ENCODE measurements at places on chromosomes 3 and 15.

- DNase-seq: no peak
Observed at GRCh38 chr3:131535596-131535995, 32.8 kb upstream of the MRPL3 start.

DNA sequence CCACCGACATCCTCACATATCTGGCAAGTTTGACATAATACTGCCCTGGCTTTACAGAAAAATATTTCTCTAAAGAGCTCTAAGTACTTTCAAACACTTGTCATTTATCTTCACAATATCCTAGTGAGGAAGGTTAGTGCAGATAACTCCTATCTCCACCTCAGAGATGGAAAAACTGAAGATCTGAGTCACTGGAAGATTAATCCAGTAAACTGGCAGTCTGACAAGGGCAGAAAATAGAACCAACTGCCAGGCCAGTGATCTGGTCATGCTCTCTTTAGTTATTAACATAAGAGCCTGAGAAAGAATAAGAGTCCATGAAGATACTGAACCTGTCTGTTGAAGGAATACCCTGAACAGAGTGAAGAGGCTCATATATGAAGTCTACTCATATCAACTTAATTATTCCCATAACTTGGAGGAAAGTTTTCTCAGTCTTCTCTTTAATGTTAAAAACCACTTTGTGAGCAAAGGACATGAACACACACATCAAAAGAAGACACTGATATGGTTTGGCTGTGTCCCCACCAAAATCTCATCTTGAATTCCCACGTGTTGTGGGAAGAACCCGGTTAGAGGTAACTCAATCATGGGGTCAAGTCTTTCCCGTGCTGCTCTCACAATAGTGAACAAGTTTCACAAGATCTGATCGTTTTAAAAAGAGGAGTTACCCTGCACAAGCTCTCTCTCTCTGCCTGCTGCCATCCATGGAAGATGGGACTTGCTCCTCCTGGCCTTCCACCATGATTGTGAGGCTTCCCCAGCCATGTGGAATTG, 61.4 kb downstream of the GOLIM4 start:
- DNase-seq: no peak

DNA sequence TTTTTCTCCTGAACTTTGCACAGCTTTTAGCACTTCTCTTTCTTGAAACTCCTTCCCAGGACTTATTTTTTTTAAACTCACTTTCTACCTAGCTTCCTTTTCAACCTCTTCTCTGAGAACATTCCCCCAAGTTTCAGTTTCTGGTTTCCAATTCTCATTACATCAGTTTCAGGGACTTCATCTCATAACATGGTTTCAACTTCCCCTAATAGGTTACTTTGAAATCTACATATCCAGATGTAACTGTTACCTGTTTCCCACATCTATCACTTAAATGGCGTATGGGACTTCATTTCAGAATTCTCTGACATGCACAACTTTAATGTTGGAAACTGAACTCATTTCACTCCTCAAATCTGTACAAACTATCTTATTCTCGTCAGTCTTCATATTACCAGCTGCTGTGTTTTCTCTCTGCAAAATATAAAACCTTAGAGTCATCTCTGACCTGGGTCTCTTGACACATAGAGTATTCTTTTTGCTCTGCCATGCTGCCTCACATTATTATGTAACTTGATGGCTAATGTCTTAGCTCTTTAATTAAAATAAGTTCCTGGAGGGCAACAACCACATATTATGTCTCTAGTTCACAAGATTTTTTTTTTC, 58.4 kb downstream of the NME9 start:
- no peak for DNase-seq

- no peak for DNase-seq
Observed at GRCh38 chr3:178062126-178062525, 474.1 kb upstream of the KCNMB2 start.

GRCh38 chr15:69712991-69713390, 260.4 kb downstream of the RPLP1 start:
- DNase-seq: no peak

GRCh38 chr3:111989061-111989678, 9.6 kb upstream of the TAGLN3 start:
- no peak for DNase-seq

- DNase-seq: no peak
Observed at GRCh38 chr15:33492434-33493052, 181.8 kb downstream of the RYR3 start.

DNA sequence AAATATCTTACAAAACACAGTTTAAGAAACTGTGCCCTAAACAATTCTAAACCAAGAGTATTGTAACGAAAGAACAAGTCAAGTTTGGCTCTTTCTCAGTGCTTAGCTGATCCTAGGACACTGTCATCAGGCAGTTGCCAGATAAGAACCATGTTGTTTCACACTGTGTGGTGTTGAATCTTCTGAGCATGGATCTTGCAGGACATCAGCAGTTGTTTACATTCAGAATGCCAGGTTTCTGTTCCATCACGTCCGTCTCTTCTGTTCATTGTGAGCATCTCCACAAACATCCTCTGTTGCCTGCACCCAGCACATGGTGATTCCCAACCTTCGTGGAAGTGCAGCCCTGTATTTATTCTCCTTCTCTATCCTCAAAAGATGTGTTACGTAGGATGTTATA, 67.9 kb downstream of the DCUN1D1 start:
- no peak for DNase-seq

- no peak for DNase-seq
Observed at GRCh38 chr3:134339331-134339730, 34.9 kb downstream of the AMOTL2 start.

DNA sequence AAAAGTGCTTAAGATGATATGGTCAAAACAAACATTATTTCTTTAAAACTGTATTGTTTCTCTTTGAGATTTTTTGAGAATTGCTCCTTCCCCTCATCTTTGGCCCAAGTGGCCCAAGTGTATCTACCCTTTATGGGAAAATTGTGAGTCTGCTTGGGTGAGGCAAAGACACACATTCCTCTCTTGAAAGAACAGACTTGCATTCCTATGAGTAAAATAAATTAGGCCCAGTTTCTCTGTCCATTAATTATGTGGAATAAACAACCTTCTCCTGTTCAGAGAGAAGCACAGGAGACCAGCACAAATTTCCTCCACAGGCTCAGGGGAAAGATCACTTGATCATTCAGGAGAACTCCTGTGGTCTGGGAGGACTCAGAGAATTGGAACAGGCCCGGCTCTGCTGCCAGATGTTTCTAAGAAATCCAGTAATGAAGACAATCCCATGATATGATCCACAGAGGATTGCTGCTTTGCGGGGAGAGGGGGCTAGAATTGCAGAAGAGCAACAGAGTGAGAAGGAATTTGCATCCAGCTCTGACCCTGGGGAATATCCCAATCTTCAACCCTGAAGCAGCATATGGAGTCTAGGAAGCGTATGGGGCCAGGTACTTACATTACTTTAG, 53.8 kb upstream of the BOC start:
- no peak for DNase-seq

DNA sequence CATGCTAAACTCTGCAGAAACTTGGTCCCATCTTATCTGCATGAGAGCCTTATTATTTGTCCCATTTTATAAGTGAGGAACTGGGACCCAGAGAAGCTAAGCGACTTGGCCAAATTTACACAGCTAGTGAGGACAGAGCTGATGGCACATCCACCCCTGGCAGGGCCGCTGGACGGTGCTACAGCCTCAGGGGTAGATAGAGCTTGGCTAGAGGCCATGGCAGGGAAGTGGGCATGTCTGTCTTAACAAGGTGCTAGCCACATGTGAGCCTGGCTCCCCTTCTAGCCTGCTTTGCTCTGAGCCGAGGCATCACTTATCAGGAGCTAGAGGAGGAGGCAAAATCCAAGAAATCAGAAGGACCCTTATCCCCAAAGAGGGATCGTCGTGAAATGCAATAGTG, 36.7 kb upstream of the SYNM start:
- DNase-seq: no peak

DNA sequence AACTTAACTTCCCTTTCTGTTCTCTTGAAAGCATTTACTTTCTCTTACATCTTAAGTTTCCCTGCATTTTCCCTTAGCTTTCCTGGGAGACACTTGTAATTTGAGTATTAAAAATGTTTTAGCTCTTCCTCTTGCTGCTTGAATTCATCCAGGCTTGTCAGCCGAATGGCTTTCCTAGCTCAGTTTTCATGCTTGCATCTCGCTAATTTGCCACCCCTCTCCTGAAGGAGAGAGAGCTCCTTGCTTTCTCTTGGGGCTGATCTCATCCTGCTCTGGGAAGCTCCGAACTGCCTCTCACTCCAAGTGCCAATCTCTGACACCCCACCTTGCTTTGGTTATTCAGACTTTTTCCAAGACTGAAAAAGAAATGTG, 374.6 kb upstream of the TBL1XR1 start:
- DNase-seq: no peak

- no peak for DNase-seq
Observed at GRCh38 chr3:56923526-56924224, 121.9 kb upstream of the ARHGEF3 start.

DNA sequence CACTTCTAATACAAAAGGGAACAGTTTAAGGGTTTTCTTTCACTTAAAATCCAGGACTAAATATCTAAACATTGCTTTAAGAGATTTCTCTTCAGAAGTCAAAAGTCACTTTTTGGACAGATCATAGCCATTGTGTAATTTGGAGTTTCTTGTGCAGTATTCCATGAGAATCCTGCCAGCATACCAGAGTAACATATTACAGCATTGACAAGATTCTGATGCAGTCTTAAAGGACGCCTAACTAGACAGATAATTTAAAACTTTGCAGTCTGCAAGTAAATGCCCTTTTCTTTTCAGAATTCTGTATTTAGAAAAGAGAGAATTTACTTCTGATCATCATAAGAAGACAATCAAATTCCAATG, 17.5 kb upstream of the IGSF10 start:
- DNase-seq: no peak

Measured in activated CD4-positive, alpha-beta T cell treated with anti-CD3 and anti-CD28 coated beads for 1 hour (primary cell).